Activated CD4-positive, alpha-beta memory T cell treated with anti-CD3 and anti-CD28 coated beads, Interleukin-2, amount 10 ng/mL, durations not matched to agents 7 days and 5 days (primary cell): ENCODE measurements at places on chromosomes 7 and 10. TPM values are rescaled to one million over a fixed set of nuclear protein-coding genes. Genes with fewer than 3 reads are reported as not detected.

SPDYE16 gene
- 0.18 TPM for total RNA-seq

ABI1 gene
- 78.4 TPM for total RNA-seq

MICALL2 gene
- total RNA-seq: 1.6 TPM

IL6 gene
- total RNA-seq: 0.53 TPM

UNC5B gene
- total RNA-seq: not detected

HOXA1 gene
- 0.86 TPM for total RNA-seq

IMPDH1 gene
- total RNA-seq: 64.7 TPM

MMS19 gene
- total RNA-seq: 66.3 TPM
